ENCODE measurements at places on chromosomes 11 and 22.

DNA sequence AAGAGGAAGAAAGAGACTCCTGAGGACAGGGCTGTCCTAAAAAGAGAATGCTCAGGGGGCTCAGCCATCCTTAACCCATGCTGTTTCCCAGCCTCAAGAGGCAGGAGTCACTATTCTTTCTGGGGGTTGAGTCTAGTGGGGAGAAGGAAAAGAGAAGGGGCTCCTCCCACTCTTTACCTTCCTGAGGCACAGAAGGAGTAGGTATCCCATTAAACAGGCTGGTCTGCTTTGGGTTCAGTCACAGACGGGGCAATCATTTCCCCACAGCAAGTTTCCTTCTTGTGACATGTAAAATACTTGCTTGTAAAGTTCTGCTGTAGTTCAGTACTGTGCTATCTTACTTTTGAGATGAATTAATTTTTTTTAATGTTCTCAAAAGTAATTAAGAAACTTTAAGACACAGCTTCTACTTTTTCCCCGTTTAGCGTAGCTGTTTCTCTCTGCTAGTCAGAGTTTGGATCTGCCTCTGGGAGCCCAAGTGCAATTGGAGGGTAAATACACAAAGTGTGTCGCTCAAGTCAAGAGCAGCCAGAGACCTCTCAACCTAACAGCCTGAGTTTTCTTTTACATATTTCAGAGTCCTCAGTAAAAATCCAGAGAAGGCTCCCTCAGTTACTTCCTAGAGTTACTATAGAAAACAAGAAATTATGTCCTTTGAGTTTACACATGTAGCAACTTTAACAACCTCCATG, 15.0 kb downstream of the OR8A1 start:
- no peak for DNase-seq

DNA sequence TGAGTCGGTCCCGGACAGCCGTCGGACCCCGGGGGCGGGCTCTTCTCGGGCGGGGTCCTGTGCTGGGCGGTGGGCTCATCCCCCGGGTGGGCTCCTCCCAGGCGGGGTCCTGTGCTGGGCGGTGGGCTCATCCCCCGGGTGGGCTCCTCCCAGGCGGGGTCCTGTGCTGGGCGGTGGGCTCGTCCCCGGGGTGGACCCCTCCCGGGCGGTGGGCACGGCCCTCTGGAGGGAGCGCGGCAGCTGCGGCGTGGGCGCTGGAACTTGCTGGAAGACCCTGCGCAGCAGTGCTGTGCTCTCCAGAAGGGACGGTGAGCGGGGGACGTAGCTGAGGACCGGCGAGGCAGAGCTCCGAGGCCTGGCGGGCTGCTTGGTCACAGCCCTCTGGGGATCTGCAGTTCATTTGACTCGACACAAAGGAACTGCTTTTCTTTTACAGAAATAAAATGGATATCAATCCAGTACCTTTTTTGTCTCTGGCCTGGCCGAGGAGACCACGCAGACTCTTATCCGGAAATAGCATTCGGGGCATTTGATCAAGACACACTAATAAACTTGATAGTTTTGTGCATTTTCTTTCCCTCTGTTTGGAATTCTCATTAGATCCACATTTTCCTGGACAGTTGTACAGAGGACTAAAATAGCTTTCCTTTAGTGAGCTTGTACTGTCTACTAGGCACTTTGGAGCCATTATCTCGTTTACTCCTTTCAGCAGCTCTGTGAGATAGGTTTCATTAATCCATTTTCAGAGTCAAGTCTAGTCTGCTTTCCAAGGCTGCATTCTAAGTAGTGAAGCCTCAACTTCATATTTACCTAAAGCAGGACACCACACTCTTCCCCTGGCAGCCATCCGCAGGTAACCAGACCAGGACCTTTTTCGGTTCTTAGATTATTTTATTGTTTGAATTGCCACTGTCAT, 812 bp downstream of the JAM3 start:
- no peak for DNase-seq

GRCh38 chr11:62573006-62573591, 592 bp downstream of the EEF1G start:
- DNase-seq = no peak

DNA sequence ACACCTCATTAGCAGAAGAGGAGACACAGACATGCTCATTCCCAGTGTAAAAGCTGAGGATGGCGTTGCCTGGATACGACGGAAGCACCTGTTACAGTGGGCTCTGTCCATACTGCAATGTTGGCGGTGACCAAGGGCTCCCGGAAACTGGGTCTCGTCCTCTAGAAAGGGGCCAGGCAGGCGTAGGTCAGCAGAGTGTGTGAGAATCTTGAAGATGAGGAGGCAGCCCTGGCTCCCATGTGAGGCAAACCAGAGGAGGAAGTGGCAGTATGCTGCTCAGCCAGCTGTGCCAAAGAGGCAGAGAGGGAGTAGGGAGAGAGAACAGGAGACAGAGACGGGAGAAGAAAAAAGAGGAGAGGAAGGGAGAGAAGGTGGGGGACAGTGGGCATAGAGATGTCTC, 10.3 kb downstream of the LTO1 start:
- no peak for DNase-seq

GRCh38 chr22:19842393-19843106, 12.1 kb downstream of the GNB1L start:
- no peak for DNase-seq

- DNase-seq = no peak
These were observed 28.5 kb downstream of the MAFF start for GRCh38 chr22:38230108-38230825.

GRCh38 chr11:117143390-117143789, 697 bp upstream of the PAFAH1B2 start:
- peak; percentile 14 for DNase-seq

DNA sequence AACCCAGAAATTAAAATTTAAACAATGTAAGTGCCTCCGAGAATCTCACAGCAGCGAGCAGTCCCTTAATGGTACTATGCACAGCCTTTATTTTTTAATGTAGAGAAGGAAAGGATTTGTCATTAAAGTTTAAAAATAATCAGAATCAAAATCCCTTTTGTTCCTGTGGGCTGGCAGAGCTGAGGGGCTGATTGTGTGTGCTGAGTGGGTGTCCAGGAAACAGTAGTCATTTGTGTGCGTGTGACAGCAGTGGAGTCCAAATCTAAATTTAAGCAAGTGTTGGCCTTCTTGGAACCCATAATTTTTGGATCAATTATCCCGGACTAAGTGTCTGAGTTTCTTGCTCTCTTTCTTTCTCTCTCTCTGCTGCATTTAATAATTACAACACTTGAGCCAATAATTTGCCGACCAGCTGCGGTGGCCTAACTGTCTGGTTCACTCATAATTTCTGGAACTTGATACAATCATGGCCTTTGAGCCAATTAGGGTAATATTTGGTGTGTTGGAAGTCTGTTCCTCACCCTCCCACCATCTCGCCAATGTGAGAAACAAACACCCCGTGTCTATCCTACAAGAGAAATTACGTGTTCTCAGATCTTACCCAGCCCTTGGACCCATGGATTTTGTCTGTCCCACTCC, 528.0 kb downstream of the SOX6 start:
- no peak for DNase-seq
